ENCODE measurements at places on chromosomes 5 and 9.

GRCh38 chr5:538801-539468 is 14.7 kb upstream of the SLC9A3 start:
- DNase-seq, result no peak

DNA sequence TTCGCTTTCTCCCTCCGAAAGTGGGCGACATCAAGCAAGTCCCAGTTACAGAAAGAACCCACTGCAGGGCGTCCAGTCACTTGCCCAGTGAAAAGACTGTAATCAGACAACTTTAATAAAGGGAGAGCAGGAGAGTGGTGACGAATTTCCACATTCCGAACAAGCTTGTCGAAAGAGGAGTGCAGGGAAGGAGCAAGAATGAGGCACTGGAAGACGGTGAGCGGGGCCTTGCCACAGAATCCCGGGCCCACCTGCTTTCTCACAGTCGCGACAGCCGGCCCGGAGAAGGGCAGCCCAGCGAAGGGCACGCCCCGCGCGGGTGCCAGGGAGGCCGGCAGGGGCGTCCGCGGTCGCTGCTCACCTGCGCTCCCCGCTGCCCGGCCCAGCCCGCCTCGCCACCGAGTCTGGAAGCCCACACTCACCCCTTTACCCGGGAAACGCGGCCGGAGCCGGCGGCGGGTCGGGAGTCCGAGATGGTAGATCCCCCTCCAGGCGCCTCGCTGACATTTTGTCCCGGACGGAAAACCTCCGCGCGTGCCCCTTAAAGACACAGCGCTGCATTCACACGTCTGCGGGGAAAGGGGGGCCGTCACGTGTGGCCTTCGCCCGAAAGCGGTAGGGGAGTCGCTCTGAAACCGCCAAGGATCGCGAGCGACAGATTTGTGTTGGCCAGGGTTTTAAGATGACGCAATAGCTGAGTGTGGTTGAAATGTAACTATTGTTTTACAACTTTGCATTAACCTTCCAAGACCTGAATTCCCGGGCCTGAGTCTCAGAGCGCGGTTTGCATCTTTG is at the start of gene ZBED3:
TSS of gene ZBED3 (minus strand) at position 597 of the 795 bp plus-strand sequence. CDS start 9,407 bp downstream, outside the sequence.
- DNase-seq, result peak; percentile 35

- no peak for DNase-seq
Observed at GRCh38 chr5:96958977-96959376, 23.1 kb downstream of the LNPEP start.

- DNase-seq, result no peak
Observed at GRCh38 chr9:129405827-129406213, 215.1 kb downstream of the C9orf50 start.

DNA sequence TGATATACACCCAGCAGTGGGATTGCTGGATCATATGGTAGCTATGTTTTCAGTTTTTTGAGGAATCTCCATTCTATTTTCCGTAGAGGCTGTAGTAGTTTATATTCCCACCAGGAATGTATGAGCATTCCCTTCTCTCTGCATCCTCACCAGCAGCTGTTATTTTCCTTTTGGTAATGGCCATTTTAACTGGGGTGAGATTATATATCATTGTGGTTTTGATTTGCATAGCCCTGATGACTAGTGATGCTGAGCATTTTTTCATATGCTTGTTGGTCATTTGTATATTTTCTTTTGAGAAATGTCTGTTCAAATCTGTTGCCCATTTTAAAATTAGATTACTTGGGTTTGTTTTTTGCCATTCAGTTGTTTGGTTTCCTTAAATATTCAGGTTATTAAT is 11.2 kb upstream of the PPIC start:
- DNase-seq, result no peak

DNA sequence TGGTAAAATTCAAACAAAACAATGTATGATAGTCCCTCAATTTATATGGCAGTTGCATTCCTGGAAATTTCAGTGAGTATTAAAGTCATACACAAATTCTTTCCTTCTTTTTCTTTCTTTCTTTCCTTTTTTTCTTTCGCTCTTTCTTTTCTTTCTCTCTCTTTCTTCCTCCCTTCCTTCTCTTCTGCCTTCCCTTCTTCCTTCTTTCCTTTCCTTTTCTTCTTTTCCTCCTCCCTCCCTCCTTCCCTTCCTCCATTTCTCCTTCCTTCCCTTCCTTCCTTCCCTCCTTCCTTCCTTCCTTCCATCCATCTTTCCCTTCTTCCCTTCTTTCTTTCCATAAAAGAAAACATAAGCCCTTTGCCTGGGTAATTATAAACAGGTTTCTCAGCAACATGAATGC is 58.1 kb upstream of the HSPB3 start:
- no peak for DNase-seq

- no peak for DNase-seq
Observed at GRCh38 chr5:133863857-133864585, 104.4 kb downstream of the C5orf15 start.

Measured in activated T-cell treated with anti-CD3 and anti-CD28 coated beads for 24 hours (primary cell).